ENCODE measurements at places on chromosomes 7 and 10.

- no peak for DNase-seq
These were observed 5.8 kb downstream of the USP54 start for GRCh38 chr10:73585327-73585726.

GRCh38 chr10:98420786-98421185 lies 5.8 kb upstream of the PYROXD2 start:
- DNase-seq: no peak

- no peak for DNase-seq
These were observed 335.6 kb downstream of the ADK start for GRCh38 chr10:74486659-74487058.

- no peak for DNase-seq
These were observed 786 bp downstream of the ATP5F1C start for GRCh38 chr10:7788639-7789286.

DNA sequence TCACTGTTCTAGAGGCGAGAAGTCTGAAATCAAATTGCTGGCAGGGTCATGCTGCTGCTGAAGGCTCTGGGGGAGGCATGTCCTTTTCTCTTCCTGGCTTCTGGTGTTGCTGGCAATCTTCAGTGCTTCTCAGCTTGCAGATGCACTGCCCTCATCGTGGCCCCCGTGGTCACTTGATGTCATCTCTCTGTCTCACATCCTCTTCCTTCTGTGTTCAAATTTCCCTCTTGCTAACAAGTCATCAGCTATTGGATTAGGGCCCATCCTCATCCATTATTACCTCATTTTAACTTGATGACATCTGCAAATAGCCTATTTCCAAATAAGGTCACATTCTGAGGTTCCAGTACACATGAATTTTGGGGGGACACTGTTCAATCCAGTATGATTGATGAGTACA lies 36.6 kb upstream of the SRGN start:
- DNase-seq: peak; percentile 51

DNA sequence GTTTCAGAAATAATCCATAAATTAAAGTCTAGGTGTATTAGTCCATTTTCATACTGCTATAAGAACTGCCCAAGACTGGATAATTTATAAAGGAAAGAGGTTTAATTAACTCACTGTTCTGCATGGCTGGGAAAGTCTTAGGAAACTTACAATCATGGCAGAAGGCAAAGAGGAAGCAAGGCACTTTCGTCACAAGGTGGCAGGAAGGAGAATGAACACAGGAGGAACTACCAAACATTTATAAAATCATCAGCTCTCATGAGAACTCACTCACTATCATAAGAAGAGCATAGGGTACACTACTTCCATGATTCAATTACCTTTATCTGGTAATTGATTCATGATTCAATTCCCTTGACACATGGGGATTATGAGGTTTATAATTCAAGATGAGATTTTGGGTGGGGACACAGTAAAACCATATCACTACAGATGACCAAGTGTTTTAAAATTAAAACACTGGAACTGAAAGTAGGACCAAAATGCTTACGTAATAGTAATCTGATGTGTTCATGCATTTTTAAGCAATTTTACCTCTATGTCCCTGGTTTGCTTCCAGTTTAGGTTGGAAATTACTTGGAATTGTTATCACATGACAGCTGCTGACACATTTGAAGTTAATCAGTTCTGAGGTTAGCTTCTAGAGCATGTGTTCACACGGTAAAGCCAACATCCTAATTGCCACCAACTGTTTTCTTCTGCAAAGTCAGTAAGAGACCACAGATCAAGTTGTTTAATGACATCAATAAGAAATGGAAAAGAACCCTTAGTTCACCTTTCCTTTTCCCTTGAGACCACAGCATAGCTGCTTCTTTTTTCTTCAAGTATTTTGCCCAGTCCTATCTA lies 48.4 kb upstream of the SEMA3C start:
- DNase-seq: no peak

Data from activated T-cell treated with anti-CD3 and anti-CD28 coated beads, Interleukin-2, amount 50 U/mL, for 48 hours (primary cell).